Activated T-cell treated with anti-CD3 and anti-CD28 coated beads for 4 hours (primary cell): ENCODE measurements at places on chromosomes 3 and 15.

DNA sequence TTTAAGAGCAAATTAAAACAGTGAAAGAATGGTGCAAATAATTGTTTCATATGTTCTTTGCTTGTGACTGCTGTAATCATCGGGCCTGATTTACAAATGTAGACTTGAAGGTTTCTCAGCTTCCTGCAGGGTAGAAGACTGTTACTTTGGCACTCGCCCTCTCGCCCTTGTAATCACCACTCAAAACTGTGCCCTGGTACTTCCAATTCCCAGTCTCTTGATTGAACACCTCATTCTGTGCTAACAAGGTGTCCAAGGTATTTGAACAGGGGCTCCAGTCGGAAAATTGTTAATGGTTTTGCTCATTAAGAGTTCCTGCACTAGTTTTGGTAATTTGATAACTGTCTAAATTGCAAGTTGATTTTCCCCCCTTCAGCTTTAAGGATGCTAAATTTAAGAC, 209.5 kb downstream of the ZIC1 start:
- DNase-seq, result no peak

GRCh38 chr3:21954709-21955108, 203.7 kb upstream of the ZNF385D start:
- DNase-seq, result no peak

- DNase-seq, result no peak
Observed at GRCh38 chr15:66860844-66861243, 158.8 kb downstream of the SMAD6 start.

DNA sequence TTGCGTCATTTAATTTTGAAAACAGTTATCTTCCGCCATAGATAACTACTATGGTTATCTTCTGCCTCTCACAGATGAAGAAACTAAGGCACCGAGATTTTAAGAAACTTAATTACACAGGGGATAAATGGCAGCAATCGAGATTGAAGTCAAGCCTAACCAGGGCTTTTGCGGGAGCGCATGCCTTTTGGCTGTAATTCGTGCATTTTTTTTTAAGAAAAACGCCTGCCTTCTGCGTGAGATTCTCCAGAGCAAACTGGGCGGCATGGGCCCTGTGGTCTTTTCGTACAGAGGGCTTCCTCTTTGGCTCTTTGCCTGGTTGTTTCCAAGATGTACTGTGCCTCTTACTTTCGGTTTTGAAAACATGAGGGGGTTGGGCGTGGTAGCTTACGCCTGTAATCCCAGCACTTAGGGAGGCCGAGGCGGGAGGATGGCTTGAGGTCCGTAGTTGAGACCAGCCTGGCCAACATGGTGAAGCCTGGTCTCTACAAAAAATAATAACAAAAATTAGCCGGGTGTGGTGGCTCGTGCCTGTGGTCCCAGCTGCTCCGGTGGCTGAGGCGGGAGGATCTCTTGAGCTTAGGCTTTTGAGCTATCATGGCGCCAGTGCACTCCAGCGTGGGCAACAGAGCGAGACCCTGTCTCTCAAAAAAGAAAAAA, 1.2 kb downstream of the B2M start:
- DNase-seq, result no peak

DNA sequence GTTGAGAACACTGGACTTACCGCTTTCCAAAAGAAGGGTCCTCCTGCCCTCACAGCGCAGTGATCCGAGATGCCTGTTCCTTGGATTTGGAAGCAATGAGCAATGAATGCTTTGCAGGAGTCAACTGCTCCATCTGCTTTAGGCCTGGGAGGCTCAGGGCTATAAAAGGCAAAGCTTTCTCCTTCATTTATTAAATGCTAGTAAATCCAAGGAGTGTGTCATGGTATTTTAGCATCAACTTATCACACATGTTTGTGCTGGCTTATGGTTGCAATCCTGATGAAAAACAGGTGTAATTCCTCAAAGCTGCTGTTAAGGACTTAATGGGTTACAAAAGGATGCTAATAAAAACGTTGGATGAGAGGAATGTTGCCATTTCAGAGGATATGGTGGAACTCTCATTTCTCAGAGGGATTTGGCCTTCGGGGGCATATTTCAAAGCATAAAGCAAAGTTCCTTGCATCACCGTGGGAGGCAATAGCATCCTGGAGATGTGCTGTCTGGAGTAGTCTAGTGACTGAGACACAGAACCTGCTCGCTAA, 158.5 kb upstream of the TPM1 start:
- no peak for DNase-seq

DNA sequence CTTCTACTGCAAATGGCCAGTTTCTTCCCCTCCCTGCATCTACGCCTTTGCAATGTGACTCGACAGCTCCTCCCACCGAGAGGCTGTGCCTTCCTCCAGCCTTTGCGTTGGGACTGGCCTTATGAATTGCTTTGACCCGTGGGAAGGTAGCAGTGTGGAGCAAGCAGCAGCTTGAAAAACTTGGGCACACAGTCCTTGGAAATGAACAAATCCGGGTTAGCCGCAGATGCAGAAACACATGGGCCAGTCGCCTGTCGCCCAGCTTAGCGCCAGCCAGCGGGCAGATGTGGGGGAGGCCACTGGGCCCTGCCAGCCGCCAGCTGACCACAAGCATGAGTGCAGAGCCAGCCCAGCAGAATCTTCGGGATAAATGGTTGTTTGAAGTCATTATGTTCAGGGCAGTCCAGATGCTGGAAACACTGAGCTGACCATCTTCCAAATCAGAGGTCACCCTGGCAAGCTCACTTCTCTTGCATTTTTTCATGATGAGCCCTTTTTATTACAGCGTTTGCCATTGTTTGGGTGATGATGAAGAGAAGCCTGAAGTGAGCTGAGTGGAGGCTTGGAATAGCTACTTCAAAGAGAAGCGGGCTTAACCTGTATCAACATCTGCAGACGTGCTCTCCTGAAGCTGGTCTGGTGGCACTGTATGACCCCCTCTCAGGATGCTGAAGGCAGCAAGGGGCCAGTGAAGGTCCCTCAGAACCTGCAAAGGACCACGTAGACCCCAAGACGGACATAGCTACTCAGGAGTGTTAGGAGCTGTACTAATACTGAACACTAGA, 9.8 kb downstream of the SELENOS start:
- no peak for DNase-seq

GRCh38 chr15:73324496-73325170, 44.1 kb downstream of the HCN4 start:
- DNase-seq, result no peak

DNA sequence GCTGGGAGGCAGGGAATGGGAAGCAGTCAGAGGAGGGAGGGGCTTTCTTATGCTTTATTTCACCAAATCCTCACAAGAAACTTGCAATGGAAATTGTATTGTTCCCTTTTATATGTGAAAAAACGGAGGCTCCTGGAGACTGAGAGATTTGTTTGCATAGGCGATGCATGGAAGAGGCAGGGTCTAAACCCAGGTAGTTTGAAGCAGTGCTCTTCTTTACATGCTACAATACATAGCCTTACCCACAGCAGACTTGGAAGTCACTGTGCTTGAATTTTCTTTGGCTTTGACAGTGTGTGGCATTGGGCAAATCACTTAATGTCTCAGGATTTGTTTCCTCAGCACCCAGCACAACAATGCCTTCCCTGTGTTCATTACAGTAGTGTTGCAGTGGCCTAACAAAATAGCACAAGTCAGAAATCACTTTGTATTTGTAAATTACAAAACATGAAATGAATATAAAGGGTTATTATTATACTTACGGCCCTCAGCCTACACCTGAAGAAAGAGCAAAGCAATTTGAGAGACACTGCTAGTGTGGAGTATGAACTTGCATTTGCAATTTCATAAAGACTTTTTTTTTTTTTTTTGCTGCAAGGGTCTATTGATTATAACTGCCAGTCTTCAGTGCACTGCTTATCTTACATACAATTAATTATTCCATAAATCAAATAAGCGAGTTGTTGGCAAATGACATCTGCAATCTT, 646.4 kb upstream of the KCNMB2 start:
- no peak for DNase-seq
